NCI-H2029 treated with DMSO at 0.1 percent for 48 hours (cell line): ENCODE measurements at places on chromosomes 11 and 22.

- no peak for DNase-seq
These were observed 19.4 kb upstream of the CTSD start for GRCh38 chr11:1782831-1783724.

DNA sequence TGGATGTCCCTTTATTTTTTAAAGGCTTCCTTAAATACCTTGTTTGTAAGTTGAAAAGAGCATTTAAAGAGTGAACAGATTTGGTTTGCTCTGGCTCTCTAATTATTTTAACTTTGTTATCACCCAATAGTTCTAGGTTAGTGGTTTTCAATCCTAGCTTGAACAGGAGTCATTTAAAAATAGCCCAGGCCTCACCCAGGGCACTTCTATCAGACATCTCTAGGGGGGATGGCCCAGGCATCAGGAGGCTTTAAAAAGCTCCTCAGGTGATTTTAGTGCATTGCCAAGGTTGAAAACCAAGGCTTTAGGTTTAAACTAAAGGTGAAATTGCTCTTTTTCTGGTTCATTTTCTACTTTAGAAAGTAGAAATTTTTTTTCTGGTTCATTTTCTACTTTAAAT is 8.3 kb downstream of the CAT start:
- DNase-seq: no peak

DNA sequence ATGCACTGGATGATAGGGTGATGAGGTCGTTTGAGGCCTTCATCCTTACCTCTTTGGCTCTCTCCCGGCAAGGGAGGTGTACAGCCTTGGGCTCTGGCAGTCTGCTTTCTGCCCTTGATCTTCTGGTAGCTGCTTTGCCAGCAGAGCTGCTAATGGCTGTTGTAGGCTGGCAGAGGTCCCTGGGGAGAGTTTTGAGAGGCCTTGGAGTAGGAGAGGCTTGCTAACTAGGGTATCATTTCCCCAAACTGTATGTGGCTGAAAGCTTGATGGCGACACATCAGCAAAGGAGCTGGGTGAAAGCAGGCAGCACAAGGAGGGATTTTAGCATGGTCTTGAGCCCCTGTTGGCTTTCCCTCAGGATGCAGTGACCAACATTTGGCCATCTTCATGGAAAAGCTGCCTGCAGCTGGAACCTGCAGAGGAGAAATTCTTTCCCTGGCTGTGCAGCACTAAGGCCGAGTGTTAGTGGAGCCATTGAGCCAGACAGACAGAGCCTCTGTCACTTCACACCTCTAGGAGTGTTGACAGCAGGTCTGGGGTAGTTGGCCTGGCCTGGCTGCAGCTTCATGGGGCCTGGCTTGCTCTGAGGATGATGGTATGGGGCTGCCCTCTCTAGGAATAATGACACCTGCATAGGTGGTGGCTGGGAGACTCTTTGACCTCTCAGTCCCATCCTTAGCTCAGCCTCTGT is 3.5 kb upstream of the AMPD3 start:
- no peak for DNase-seq

- DNase-seq: no peak
These were observed 3.2 kb downstream of the TAF1D start for GRCh38 chr11:93737904-93738612.

DNA sequence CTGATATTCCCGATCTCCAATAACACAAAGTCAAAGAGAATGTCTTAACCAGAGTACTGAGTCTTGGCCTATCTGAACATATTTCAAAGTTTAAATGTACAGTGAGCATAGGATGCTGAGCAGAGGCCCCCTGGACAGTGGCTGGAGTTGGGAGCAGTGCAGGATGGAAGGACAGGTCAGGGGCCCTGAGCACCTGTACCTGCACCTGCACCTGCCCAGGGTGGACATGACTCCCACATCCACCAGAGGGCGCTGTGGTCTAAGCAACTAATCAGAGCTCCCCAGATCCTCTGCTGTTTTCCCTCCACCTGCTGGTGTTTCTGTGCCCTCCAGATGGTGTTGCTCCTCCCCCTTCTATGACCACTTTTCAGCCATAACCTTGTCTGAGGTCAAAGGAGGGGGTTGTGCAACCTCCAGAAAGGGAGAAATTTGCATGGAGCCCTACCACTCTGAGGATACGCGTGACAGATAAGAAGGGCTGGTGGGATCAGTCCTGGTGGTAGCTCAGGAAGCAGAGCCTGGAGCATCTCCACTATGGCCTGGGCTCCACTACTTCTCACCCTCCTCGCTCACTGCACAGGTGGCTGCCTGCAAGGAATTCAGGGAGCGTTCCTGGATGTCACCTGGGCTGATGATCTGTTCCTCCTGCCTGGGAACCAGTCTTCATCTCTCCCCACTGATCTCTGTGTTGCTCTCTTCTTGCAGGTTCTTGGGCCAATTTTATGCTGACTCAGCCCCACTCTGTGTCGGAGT is 49.1 kb upstream of the VPREB1 start:
- peak; percentile 37 for DNase-seq

DNA sequence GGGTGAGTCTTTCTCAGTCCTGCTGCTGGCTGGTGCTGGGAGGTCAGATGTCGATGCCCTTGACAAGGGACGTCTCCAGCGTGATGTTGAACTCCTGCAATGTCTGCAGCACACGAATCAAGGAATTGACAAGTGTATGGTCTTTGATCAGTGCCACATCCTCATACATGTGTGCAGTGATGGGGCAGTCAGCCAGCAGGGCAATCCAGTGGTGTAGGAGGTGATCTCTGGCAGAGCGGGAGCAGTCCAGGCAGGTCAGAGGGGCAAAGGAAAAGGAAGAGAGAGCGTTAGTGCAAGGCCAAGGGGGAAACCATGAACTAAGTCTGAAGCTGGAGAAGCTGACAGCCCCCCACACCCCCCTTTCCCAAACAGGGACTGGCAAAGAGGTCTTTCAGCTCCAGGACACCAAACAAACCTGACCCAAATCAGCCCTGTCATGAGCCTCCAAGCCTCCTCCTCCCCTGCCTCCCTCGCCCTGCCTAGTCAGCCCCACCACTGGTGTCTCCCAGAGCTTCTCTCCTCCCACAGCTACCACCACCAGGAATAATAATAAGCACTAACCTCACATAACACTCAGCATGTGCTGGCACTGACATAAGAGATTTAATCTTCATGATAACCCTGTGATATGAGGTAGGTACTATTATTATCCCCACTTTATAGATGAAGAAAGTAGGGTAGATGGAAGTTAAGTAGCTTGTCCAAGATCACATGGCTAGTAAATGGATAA is 48.4 kb upstream of the SCUBE2 start:
- no peak for DNase-seq

DNA sequence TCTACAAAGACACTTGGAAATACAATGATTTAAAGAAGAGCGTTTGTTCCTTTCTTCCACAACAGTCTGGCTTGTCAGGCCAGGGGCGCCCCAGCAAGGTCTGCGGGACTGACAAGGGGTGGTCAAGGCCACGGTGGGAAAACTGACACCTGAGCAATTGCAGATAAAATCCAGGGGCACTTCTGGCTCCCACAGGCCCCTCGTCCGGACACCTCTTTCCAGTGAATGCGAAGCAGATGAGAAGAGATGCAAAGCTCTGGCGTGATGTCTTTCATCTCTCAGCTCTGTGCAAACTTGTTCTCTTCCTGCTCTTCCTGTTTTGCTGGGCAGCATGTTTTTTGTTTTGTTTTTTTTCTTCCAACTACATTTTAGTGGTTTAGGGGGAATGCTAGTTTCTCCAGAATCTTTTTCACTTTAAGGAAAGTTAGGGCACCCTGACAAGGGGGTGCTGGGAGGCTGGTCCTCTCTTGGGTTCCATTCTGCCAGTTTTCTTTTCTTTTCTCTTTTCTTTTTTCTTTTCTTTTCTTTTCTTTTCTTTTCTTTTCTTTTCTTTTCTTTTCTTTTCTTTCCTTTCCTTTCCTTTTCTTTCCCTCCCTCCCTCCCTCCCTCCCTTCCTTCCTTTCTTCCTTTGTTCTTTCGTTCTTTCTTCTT is 11.1 kb upstream of the CBX6 start:
- no peak for DNase-seq

DNA sequence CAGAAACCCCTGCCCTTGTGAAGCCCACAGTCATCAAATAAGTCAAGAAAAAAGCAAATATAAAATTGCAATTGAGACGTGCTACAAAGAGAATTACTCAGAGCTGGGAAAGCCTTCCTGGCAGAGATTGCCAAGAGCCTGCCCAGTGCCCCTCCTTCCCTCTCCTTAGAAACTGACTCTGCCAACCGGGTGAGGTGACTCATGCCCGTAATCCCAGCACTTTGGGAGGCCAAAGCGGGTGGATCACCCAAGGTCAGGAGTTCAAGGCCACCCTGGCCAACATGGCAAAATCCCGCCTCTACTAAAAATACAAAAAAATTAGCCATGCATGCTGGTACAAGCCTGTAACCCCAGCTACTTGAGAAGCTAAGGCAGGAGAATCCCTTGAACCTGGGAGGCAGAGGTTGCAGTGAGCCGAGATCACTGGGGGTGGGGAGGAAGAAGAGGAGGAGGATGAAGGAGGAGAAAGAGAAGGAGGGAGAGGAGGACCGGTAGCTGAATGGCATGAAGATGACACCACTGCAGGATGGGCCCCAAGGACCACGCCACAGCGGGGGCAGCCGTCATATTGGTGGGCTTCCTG is 76.1 kb upstream of the RTL6 start:
- peak; percentile 62 for DNase-seq

GRCh38 chr22:35359380-35360065 is 21.4 kb upstream of the HMOX1 start:
- DNase-seq: no peak

- DNase-seq: no peak
These were observed 54.8 kb upstream of the B3GAT1 start for GRCh38 chr11:134466610-134467567.

DNA sequence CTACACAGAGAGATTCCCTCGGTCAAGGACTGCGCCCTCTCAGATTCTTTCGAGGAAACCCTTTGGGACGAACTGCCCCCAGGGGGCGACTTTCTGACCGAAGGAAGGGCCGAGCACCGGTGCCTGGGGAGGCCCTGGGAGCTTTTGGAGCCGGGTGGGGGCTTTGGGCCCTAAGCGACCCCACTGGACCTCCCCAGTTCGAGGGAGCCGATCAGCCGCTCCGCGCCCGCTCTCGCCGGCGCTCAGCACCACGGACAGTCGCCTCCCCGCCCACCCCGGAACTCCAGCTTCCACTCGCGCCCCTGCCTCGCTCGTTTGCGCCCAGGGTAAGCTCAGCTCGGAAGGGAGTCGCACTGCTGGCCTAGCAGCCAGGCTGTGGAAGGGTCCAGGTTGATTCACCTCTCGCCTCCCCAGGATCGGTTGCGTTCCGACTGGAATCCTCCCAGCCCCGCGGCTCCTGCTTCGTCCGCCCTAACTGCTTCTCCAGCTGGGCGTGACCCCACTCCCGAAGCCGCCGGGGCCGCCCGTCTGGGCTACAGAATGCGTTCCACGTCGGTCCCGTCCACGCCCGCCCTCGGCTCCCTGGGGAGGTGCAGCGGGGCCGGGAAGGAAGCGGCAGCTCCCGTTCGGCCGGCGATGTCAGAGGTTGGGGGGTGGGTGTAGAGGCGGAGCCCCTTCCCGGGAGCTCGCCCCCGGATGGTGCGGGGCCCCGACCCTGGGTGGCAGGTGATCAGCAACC is 428 bp downstream of the SCN3B start:
- DNase-seq: no peak

GRCh38 chr11:59708537-59708936 is 5.1 kb downstream of the OR10V1 start:
- DNase-seq: no peak

DNA sequence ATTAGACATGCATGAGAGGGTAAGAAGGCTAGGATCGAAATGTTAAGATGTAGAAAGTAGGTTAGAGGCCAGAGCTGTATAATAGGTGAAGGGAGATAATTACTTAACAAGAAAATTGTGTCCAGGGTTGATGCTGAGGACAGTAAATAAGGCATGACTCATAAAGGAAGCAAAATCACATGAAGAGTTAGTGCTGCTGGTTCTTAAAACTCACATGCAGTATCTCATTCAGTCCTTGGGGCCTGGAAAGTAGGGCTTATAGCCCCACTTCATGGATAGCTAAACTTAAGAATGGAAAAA is 130.2 kb downstream of the NCAM1 start:
- DNase-seq: no peak

DNA sequence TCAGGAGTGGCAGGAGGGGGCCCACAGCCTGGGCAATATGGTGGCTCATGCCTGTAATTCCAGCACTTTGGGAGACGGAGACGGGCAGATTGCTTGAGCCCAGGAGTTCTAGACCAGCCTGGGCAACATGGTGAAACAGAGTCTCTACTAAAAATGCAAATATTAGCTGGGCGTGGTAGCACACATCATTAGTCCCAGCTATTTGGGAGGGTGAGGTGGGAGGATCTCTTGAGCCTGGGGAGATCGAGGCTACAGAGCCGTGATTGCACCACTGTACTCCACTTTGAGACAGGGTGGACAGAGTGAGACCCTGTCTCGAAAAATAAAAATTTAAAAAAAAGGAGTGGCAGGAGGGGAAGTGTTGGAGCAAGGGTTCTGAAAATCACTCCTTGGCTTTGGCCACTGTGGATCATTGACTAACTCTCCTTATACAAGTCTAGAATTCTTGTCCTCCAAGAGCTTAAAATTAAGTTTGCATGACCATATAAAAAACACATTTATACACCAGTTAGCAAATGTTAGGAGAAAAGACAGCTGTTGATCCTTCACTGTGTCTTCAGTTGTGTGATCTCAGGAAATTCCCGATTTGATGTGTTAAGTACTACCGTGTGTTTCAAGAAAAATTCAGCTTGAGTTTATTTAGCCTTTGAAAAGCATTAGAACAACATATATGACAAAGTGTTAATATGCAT is 2.3 kb upstream of the WEE1 start:
- DNase-seq: no peak

DNA sequence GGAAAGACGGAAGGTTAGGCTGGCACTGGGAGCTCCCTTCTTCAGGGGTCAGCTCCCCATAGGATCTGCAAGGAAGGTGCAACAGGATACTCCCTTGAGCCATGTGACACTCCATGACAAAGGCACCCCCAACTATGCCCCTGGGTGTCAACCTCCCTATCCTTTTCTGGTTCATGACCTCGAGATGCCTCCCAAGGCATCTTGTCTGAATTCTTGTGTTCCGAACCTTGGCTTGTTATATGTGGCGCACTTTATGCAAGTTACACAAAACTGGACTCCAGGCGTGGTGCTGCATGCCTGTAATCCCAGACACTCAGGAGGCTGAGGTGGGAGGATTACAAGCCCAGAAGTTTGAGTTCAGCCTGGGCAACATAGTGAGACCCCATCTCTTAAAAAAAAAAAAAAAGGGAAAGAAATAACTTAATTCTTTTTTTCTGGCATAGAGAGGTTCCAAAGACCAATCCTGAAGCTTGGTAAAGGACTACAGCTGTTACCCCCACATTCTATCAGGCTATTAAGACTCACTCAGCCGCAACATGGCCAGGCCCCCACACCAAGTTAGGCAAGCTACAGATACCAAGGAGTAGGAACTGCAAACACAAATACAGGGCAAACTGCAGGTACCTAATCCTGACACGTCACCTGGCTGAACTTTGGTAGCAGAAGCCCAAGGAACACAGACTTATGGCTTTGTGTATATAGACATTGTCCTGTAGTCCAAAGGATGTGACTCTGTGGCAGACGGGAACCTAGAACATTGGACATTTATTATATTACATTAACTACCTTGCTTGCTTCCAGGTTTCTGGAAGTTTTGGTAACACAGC is 1.4 kb downstream of the C11orf24 start:
- DNase-seq: no peak

GRCh38 chr11:106840947-106841346 is 177.3 kb downstream of the GUCY1A2 start:
- no peak for DNase-seq

GRCh38 chr11:130055617-130056016 is 14.1 kb upstream of the APLP2 start:
- no peak for DNase-seq
